ENCODE measurements at places on chromosomes 5 and 9.

DNA sequence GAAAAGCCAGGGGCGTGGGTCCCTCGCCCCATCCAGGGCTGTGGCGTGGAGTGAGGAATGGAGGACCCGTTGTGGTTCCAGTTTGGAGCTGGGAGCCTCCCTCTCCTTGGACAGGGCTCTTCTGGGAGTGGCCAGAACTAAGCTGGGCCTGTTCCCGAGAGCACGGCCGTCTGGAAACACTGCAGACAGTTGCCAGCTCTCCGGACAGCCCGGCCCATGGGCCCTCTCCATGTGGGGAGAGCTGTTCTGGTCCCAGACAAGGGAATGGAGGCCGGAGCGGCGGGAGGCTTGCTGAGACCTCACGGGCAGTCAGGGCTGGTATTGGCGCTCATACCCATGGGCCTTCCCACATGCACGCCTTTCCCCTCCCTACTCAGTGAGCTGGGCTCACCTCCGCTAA lies 45.2 kb upstream of the FCN2 start:
- DNase-seq, result no peak

- DNase-seq, result no peak
Observed at GRCh38 chr9:29322240-29322639, 1749.0 kb upstream of the C9orf72 start.

- DNase-seq, result no peak
Observed at GRCh38 chr5:57450991-57451876, 31.4 kb downstream of the ACTBL2 start.

DNA sequence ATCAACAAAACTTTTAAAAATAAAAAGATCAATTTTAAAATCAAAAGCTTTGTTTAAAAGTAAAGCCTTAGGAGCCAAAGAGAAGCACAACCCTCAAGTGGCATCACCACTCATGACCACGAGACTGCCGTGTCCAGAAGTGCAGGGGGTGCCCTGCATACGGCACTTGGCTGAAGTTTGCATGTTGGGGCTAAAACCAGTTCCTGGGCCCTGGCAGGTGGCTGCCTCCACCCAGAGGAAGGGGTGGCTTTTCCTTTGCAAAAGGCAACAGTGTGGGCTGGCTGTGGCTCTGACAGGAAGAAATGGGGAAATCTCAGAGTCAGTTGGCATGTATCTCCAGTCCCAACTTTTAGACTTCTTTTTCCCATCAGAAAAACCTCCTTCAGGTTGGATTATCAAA lies 15.3 kb downstream of the TRMO start:
- no peak for DNase-seq

- DNase-seq, result no peak
Observed at GRCh38 chr9:90287567-90288274, 354.9 kb downstream of the DIRAS2 start.

Measured in stimulated activated CD8-positive, alpha-beta memory T cell treated with anti-CD3 and anti-CD28 coated beads, Interleukin-15, amount 100 ng/mL, for 1 hour (primary cell).